Right forelimb (tissue), 1 donor: ENCODE measurements at places on chromosomes 16 and 17.

DNA sequence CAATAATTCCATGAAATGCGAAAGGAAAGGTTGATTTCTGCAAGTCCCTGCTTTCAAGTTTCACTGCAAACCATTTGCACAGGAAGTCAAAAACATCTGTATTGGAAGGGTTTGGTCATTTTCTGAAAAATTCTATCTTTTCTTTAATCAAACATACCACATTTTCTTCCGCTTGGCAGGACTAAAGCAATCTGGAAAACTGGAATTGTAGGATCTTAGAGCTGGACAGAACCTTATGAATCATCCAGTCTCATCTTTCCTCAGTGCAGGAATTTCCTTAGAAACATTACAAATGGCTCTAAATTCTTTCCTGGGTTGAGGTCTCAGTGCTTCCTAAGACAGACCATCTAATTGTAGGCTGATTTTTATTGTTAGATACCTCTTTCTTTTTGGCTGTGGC is 111.5 kb upstream of the ELAC2 start:
- no peak for DNase-seq

GRCh38 chr17:49944273-49944870 is 24.6 kb upstream of the DLX4 start:
- DNase-seq, result no peak

GRCh38 chr17:55479903-55480302 is 31.3 kb downstream of the SMIM36 start:
- DNase-seq, result no peak

DNA sequence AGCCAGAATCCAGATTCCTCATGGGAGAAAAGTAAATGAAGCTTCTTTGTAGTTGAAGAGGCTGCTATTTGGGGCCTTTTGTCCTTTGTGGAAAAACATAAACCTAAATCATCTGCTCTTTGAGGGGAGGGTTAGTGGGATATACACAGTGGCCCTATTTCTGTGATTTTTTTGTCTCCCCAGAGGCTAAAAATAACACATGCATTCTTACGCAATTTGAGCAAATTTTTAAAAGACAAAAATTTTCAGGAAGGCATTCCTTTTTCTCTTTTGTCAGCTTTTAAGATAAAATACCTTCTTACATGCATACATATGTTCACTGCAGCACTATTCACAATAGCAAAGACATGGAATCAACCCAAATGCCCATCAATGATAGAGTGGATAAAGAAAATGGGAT is 165.5 kb downstream of the AXIN2 start:
- no peak for DNase-seq

DNA sequence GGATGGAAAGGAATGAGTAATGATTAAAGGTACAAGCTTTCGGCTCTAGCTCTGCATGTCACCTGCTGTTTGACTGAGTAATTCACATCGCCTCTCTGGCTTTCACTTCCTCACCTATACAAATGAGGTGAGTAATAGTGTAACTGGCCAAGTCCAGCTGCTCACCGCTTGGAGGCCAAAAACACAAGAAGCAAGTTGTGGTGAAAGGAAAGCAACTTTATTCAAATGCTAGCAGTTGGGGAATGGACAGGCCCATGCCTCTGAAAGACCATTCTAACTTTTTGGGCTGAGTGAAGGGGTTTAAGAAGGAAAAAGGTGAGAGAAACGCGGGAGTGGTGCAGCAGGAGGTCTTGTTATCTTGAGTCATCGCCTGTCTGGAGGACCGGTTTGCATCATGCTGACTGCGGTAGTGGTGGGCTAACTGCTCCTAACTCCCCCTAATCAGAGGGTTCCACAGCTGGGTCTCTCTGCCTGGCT is 45.7 kb upstream of the CSNK2A2 start:
- DNase-seq, result no peak

DNA sequence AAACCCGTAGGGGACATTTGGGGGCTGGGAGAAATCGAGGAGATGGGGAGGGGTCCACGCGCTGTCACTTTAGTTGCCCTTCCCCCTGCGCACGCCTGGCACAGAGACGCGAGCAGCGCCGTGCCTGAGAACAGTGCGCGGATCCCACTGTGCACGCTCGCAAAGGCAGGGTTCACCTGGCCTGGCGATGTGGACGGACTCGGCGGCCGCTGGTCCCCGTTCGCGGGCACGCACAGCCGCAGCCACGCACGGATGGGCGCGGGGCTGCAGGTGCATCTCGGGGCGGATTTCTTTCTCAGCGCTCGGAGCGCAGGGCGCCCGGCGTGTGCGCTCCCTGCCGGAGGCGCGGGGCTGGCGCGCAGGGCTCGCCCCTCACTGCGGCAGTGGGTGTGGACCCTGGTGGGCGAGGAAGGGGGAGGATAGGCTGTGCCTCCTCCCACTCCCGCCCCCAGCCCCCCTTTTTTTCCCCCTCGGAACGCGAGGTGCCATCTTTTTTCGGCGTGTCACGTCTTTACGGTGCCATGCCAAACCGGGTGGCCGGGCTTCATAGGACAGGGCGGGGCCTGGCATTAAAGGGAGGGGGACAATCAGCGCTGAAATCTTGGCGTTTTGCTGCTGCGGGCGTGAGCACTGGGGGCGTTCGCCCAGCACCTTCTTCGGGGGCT is 1.1 kb downstream of the MAPT start:
- DNase-seq, result peak; percentile 53

- DNase-seq, result no peak
These were observed 38.0 kb downstream of the ABCA6 start for GRCh38 chr17:69103557-69104233.

DNA sequence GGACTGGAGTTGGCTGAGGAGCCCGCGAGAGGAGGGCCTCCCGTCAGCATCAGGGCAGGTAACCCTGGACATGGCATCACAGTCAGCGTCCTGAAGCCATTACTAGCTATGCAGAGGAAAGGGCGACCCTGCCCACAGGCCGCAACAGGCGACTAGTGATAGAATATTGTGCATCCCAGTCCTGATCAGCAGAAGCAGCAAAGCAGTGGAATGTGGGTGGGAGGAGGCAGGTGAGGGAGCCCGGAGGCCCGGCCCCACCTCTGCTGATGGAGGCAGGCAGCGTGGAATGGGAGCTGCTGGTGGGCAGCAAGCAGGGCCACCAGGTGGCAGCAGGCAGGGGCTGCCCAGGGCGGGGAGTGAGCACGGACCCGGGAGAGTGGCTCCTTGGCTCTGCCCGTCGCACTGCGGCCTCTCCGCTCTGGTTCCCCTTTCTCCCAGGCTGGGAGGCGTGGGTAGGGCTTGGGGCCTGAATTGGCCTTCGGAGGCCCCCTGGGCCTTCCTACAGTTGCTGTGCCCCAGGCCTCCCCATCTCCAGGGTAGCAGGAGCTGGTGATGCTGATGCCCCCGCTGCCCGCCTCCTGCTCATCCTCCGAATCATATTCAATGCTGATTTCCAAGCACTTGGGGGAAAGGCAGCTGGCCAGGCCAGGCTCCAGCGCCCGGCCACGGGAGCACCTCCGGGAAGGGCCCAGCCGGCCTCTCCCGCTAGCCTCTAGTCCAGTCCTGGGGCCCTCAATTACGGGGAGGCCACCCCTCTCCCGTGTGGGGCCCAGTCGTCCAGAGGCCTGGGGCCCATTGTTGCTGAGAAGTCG is 20.2 kb downstream of the TSPOAP1 start:
- DNase-seq, result peak; percentile 36

DNA sequence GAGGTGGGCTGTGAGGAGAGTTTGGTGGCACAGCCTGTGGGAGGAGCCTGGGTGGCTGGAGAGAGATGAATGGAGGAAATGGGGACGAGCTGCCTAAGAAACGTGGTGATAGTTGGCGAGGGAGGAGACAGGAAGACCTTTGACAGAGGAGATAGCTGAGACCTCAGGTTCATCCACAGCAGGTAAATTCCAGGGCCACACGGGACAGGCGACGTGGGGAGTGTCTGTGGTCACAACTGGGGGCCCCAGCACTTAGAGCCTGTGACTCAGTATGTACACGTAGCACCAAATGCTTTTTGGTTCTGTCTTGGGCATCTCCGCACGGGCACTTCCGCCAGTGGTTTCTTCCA is 7.7 kb downstream of the MINK1 start:
- DNase-seq, result no peak

DNA sequence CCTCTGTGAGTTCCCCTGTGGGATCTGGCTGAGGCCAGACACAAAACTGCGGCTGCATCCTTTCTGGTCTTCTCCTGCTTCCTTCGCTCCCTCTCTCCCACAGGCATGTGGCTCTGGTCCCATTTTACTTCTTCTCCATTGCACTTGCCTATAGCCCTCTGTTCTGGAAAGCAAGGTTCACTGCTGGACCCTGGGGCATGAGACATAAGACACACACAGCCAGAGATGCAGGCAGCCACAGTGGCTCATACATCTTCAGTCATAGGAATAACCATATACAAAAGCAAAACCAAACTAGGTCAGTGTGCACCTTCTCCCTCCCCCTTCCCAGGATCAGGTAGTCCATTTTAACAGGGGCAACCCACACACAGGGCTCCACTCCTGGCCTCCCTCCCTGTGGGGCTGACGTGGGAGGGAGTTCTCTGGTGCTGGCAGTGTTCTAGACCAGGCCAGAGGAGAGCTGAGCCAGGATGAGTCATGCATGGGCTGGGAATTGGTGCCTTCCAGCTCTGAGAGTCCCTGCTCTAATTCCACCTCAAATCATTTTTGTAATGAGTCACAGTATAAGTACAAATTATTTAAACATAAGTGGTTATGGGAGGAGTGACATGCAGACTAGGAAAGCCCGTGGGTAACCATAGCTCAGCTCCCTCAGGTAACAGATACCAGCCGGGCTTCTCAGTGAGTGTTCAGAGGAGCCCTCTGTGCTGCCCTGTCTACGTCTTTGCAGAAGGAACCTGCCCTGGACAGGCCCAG is 58.0 kb downstream of the ASIC2 start:
- DNase-seq, result peak; percentile 47

DNA sequence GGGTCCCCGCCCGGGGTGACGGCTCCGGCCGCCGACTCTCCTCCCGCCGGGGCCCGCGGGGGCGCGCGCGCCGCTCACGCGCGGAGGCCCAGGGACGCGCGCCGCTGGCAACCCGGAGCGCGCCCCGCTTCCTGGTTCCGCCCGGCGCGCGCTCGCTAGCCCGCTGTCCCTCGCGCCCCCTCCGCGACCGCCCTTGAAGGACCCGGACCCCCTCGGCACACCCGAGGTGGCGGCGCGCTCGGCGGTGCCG is at the start of gene STAT5B:
TSS of gene STAT5B (minus strand) at position 33 of the 250 bp plus-strand sequence. CDS start 44,264 bp downstream, outside the sequence.
- DNase-seq, result peak; percentile 84

GRCh38 chr17:7001318-7001961 is 5.6 kb downstream of the ALOX12 start:
- no peak for DNase-seq

DNA sequence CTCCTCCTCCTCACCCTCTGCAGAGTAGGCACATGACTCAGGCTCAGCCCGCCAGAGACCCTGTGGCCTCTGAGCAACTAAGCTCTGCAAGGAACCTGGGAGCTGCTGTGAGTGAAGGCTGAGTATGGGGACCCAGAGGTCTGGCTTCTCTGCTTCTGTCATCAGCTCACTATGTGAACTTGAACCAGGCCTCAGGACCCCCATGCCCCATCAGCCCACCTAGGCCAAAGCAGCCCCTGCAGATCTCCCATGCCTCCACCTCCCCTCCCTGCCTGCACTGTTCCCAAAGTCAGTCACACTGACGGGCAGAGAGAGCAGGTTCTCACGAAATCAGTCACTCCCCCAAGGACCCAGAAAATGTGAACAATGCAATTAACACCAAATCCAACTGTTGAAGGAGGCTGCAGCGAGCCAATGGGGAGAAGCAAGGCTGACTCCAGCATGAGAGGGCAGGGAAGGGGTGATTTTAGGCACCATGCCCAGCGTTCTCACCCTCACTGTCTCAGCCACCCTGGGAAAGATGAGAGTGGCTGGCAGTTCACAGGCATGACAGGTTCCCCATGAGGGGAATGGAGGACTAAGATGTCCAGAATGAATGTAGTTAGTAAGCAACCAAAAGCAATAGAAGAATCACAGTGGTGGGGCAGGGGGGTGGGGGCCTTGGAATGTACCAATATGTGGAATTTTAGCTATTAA is 60.6 kb downstream of the BEAN1 start:
- DNase-seq, result no peak

GRCh38 chr17:69492410-69493071 is 78.0 kb downstream of the MAP2K6 start:
- DNase-seq, result no peak

DNA sequence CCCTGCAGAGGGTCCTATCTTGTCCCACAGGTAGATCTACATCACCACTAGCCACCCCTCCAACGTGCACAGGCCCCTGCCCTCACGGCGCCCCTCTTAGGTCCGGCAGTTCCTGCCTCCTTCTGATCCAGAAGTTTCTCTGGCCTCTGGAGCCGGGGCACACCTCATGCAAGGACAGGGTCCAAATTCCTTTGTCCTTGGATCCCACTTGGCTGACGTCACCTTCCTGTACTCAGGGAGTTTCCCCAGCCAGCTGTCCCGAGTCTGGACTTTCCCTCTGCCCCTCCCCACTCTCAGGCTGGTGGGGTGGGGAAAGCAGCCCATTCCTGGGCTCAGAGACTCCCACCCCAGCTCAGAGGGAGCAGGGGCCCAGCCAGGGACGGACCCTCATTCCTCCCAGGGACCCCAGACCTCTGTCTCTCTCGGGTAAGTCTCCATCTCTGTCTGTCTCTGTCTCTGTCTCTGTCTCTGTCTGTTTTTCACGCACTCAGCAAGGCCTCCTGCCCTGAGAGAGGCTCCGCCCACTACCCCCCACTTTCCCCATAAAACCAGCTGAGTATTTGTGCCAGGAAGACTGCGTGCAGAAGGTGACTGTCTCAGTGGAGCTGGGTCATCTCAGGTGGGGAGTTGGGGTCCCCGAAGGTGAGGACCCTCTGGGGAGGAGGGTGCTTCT is at the start of gene IL32:
TSS of gene IL32 (plus strand) at position 572 of the 673 bp plus-strand sequence. CDS start 172 bp downstream, outside the sequence.
- peak; percentile 74 for DNase-seq

GRCh38 chr16:30112197-30113030 is 923 bp downstream of the GDPD3 start:
- peak; percentile 60 for DNase-seq

DNA sequence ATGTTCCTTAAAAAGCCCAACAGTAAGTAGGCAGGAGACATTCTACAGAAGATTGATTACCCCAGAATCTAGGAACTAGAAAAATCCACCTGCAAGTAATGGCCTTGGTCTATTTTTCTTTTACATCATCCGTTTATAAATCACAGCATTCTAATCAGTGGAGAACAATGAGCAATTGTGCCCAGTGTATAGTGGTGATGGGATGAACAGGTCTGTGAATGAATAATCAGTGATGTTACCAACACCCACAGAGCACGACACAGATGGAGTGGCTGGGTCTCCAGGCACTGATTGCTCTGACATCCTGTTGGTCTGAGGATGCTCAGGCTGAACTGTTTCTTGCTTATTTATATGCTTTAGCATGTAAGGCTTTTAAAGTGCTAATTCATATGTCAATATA is 1251.2 kb upstream of the CDH8 start:
- no peak for DNase-seq
